CD4-positive, alpha-beta T cell treated with Interleukin-2 at 100 ng/mL for 4 hours (primary cell): ENCODE measurements at places on chromosomes 1 and 21.
A peak's percentile ranks its signal among the peaks of the same experiment; 100 is the strongest.

GRCh38 chr1:10939654-10940450 lies 72.6 kb upstream of the TARDBP start:
- peak; percentile 19 for DNase-seq

DNA sequence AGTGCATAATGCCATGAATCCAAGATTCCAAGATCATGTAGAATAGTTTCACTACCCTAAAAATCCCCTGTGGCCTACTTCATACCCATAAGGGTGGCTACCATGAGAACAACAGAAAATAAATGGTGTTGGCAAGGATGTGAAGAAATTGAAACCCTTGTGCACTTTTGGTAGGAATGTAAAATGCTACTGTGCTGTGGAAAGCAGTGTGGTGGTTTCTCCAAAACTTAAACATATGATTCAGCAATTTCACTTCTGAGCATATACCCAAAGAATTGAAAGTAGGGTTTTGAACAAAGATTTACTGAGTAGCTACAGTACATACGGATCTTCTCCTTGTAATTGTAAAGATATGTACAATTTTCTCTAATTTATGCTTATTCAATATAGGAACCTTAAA lies 16.0 kb downstream of the FNBP1L start:
- no peak for DNase-seq

DNA sequence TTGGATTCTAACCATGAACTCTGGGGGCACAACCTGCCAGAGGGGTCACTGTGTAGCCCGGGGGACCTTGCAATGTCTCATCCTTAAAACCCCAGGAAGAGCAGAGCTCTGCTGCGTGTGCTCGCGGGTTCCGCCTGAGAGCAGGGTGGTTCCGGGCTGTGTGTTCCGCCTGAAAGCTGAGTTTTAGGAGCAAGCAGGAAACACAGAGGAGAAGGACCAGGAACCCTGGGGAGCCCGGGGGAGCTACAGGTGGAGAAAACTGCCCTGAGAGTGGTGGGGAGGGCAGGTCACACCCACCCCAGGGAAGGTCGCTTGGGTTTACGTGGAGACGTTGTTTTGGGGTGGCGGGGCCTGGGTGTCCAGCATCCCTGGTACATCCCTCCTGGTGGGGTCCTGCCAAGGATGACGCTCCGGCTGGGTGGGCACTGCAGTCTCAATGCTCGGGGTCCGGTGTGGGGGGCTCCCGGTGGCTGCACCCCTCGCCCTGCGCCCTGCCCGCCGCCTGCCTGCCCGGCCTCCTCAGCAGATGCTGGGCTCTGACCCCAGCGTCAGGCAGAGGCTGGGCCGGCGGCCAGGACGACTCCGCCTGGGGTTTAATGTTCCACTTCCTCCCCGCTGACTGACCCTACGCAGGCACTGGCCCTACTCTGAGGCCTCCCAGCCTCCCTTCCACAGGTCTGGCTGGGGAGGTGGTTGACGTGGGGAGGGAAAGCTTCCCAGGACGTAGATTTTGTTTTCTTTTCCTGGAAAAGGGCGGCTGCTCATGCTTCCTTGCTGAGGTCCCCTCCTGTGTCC lies 17.3 kb upstream of the C1orf159 start:
- no peak for DNase-seq

DNA sequence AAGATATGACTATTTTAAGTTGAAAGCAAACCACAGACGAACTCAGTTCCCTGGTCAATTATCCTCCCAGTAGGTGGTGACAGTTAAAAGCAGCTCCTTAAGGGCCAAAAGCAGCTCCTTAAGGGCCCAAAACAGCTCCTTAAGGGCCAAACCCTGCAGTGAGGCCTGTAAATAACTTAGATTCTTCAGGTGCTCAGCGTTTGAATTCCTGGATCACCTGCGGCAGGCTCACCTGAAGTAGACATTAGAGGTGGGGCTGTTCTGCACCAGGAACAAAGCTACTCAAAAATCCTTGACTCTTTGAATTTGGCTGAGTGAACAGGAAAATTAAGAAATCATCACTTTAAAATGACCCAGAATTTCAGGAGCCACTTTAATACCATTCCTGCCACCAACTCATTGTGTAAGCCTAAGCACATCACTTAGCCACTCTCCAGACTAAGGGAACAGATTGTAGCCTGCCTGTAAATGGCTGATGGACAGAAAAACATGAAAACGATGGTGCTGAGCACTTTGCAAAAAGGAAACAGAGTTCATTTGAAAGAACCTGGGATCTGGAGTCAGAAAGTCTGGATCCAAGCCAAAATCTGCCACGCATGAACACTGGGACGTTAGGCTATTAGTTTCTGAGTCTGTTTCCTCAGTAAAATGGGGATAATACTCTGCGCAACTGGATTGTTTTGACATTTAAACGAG lies 126.9 kb downstream of the LRIG2 start:
- no peak for DNase-seq

- no peak for DNase-seq
Measured at GRCh38 chr1:198254521-198254920, 97.7 kb downstream of the NEK7 start.

GRCh38 chr1:83692524-83693381 lies 306.2 kb downstream of the TTLL7 start:
- DNase-seq, result peak; percentile 4

GRCh38 chr1:75673885-75674284 lies 50.6 kb upstream of the ACADM start:
- DNase-seq, result no peak

DNA sequence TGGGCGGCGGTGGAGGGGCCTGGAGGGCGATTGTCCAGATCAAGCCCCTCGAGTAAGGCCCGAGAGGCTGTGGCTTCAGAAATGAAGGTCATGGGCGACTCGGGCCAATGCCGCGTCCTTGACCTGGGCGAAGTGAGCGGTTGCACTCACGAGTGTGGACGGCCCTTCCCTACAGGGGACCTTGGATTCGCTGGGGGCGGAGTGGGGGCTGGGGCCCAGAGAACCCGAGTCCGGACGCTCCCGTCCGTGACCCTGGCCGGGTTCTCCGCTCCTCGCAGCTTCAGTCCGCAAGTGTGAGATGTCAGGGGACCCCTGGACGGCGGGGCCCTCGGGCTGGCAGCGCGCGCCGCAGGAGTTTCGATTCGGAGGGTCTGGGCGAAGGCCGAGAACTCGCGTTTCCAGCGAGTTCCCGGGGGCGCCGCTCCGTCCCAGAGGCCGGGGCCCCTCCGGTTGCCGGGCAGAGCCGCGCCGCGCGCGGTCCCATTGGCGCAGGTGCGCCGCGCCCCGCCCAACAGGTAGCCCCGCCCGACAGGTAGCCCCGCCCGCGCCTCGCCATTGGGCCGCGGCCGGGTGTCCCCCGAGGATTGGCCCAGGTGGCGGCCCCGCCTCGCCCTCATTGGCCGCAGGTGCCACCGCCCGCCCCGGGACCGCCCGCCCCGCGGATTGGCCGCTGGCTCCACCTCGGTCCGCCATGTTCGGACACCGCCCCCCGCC lies at the start of gene PRKCZ:
Gene PRKCZ (plus strand): TSS at position 694 of the 714 bp plus-strand sequence. CDS start 220 bp downstream, outside the sequence.
- DNase-seq, result peak; percentile 94

GRCh38 chr1:220733086-220733601 lies 15.0 kb upstream of the MTARC2 start:
- DNase-seq, result peak; percentile 81

DNA sequence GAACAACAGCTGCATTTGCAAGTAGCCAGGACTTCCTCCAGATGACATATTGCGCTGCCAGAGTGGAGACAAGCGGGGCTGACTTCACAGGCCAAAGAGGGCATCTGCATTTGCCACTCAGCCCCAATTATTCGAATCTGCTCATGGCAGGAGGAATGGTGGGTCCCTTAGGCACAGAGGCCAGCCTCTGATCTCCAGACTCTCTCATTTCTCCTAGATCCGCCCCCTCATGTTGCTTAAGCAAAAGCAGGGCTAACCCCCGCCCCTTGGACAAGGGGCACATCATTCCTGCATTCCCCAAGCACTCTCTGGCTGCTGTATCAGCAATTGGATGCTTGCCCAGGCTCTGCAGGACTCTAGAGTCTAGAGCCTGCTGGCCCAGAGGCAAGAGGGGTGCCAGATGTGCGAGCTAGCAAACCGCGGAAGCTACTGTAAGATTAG lies 262.4 kb downstream of the ST6GALNAC3 start:
- no peak for DNase-seq

GRCh38 chr1:218642033-218642948 lies 297.2 kb downstream of the TGFB2 start:
- DNase-seq, result no peak

GRCh38 chr1:54013393-54014008 lies 4.5 kb downstream of the LDLRAD1 start:
- no peak for DNase-seq

DNA sequence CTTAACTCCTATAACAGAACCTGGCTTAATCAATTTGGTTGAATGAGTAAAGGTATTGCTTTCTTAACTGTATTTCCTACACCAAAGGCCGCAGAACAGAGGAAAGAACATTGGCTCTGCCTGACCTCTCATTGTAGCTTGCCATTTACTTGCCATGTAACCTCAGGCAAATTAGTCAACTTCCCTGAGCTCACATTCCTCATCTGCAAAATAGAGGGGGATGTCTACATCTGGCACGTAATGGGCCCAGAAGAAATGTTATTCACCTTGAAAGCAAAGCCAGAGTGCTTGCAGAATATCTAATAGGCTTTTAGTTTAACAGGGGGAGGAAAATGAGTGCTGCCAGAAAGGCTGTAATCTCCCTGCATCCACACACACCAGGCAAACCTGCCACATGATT lies 44.3 kb downstream of the LAMC2 start:
- no peak for DNase-seq

- DNase-seq, result no peak
Measured at GRCh38 chr1:111559736-111560279, 56.4 kb upstream of the ADORA3 start.

- DNase-seq, result no peak
Measured at GRCh38 chr1:229378586-229379367, 35.9 kb upstream of the CCSAP start.

- no peak for DNase-seq
Measured at GRCh38 chr1:102097451-102097850, 100.7 kb upstream of the OLFM3 start.

- DNase-seq, result no peak
Measured at GRCh38 chr1:224998185-224998584, 68.7 kb downstream of the DNAH14 start.

GRCh38 chr1:153883223-153883622 lies 39.5 kb downstream of the GATAD2B start:
- no peak for DNase-seq

DNA sequence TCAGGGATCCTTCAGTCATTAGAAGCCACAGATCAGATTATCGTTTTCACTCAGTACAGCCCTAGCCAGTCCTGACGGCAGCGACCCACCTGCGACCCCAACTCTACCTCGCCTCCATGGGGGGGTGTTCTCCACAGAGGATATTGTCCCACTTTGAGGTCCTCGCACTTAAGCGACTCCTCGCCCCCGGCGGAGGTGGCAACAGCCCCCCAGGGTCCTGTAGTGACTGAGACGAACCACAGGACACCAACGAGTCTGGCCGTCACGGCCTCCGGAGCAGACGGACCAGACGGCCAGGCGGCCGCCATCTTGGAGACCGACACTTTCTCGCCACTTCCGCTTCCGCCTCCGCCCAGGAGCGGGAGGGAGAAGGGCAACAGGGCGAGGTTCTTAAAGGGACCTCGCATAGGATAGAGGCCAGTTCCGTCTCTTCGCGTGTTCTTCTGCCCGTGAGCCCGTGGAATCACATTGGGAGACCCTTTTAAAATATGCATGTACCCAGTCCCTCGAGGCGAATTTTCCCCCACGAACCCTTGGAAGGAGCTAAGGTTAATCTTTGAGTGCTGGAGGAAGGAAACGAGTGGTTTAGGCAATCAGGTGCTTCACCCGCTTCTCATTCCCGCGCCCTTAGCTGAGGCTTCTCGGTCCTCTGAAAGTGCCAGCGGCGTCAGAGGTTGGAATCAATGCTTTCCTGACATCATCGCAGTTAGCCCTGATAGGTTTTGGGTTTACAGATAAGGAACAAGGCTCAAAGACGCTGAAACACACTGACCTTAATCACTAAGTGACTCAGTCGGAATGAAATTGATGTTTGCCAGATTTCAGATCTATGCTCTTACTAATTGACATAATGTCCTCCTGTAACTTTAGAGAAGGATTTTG lies at the start of gene TM2D1:
Gene TM2D1 (minus strand): TSS at position 329 of the 882 bp plus-strand sequence. CDS start 21 bp downstream, at position 308.
- DNase-seq, result peak; percentile 87

DNA sequence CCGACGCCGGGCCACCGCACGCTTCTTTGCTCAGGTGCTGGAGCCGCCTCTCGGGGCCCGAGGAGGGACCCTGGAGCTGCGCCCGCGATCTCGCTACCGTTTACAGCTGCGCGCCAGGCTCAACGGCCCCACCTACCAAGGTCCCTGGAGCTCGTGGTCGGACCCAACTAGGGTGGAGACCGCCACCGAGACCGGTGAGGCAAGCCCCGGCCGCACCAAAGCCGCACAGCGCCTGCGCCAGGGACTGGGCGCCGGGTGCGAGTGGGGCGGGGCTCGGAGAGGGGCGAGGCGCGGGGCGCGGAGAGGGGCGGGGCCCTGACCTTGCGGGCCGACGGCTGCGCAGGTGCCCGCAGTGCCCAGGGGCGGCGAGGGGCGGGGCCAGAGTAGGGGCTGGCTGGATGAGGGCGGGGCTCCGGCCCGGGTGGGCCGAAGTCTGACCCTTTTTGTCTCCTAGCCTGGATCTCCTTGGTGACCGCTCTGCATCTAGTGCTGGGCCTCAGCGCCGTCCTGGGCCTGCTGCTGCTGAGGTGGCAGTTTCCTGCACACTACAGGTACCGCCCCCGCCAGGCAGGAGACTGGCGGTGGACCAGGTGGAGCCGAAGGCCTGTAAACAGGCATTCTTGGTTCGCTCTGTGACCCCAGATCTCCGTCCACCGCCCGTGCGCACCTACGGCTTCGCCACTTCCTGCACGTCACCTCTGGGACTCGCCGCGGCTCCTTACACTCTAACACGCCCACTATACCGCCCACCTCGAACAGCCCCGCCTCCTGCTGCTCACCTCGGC lies 9.8 kb upstream of the CDC20 start:
- DNase-seq, result peak; percentile 59

GRCh38 chr1:207830788-207831187 lies 78.9 kb downstream of the CD46 start:
- DNase-seq, result no peak

DNA sequence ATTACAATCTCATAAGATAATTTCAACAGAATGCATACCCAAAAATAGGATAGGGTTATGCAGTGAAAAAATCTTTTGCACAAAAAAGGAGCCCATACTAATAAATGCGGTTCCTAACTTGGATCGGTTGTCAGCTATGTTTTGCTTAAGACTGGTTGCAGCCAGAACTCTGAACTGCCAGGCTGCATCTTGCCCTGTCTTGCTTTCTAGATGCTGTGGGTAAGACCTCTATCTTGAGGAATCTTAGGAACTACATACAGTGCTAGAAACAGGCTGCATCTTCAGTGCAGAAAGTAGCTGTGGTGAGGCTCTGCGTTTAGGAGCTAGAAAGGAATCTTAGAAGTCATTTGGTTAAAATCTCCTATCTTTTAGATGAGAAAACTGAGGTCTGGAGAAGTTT lies 45.6 kb upstream of the PLA2G4A start:
- DNase-seq, result no peak
